GM23338 (cell line): ENCODE measurements at places on chromosomes 7 and 10. TPM values are rescaled to one million over a fixed set of nuclear protein-coding genes. Genes with fewer than 3 reads are reported as not detected.

OR6B1 gene
- not detected in 2 replicates for total RNA-seq

RPEL1 gene
- total RNA-seq = not detected in 2 replicates

DNA sequence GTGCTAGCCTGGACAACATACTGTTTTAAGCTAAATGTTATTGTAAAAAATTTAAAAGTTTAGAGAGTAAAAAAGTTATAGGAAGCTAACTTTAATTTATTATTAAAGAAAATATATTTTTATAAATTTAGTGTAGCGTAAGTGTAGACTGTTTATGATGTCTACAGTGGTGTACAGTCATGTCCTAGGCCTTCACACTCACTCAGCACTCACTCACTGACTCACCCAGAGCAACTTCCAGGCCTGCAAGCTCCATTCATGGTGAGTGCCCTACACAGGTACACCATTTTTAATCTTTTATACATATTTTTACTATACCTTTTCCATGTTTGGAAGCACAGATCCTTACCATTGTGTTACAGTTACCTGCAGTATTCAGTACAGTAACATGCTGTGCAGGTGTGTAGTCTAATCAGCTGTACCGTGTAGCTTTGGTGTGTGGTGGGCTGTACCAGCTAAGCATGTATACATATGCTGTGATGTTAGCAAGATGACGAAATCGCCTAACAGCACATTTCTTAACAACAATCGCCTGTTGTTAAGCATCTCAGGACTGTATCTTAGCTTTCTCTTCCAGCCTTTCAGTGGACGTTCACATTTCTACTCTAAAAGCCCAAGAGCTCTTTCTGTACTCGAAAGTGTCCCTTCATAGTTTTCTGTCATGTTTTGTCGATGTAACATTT, 12.5 kb downstream of the RNF32 start:
- H3K27me3 ChIP-seq = no peaks in the 10 kb centered on the region
- no peaks in the 10 kb centered on the region for H3K4me1 ChIP-seq
- H3K4me3 ChIP-seq = no peak overlapping the region
- H3K36me3 ChIP-seq = no peaks in the 10 kb centered on the region
- no peak for DNase-seq

GRCh38 chr10:62015994-62016393, 114.5 kb downstream of the ARID5B start:
- no peak for DNase-seq
- H3K27ac ChIP-seq = no peak overlapping the region
- no peaks in the 10 kb centered on the region for H3K36me3 ChIP-seq
- no peak overlapping the region for H3K4me3 ChIP-seq

- no peak overlapping the region for H3K4me3 ChIP-seq
- no peak for DNase-seq
- H3K36me3 ChIP-seq = no peaks in the 10 kb centered on the region
- no peaks in the 10 kb centered on the region for H3K27me3 ChIP-seq
Observed at GRCh38 chr10:554182-554848, 135.2 kb downstream of the DIP2C start.

GRCh38 chr7:48107926-48108472, 18.9 kb downstream of the UPP1 start:
- peaks cover 15% of the 10 kb centered on the region for H3K36me3 ChIP-seq
- DNase-seq = no peak
- H3K4me1 ChIP-seq = 0 out of 2 replicates have a peak, but pooled peaks cover 3% of the 10 kb centered on the region
- no peak overlapping the region for H3K4me3 ChIP-seq
- H3K27me3 ChIP-seq = no peaks in the 10 kb centered on the region

- no peaks in the 10 kb centered on the region for H3K27me3 ChIP-seq
- H3K4me3 ChIP-seq = no peak overlapping the region
- peaks cover 23% of the 10 kb centered on the region for H3K4me1 ChIP-seq
- H3K27ac ChIP-seq = no peak overlapping the region
Observed at GRCh38 chr10:115957012-115957399, 316.0 kb downstream of the GFRA1 start.
